ENCODE measurements at places on chromosomes 4 and X.

DNA sequence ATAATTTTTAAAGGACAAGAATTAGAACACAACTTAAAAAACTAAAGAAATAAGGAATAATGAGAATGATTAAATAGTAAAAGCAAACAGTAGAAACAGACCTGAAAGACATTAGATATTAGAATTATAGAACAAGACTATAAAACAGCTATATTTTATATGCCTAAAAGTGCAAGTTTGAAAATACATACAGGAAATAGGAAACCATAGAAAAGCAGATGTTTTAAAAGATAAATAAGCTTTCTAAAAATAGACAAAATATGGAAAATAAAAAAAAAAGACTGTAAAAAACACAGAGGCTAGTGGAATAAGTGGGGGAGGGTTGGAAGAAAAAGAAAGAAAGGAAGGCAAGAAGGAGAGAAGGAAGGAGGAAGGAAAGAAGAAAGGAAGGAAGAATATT lies 407.3 kb downstream of the IDS start:
- no peak for DNase-seq

- peak; percentile 69 for DNase-seq
These were observed 24.8 kb downstream of the SPRY1 start for GRCh38 chr4:123421227-123421936.

DNA sequence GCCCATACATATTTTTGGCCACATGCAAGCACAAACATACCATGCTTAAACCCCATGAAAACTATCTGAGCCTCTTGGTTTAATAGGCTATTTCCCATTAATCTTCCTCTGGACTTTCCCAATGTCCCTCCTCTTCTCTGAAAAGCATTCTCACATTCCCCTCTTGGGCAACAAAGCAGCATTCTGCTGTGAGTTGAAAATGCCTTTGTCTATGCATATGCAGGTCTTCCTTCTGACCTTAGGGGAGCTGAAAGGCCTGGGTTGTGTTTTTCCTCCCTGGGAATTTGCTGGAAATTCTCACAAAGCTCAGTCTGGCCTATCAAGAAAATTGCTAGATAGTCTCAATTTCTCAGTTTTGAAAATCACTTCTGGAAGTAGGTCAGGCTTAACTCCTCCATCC lies 4.2 kb downstream of the VSIG4 start:
- no peak for DNase-seq

DNA sequence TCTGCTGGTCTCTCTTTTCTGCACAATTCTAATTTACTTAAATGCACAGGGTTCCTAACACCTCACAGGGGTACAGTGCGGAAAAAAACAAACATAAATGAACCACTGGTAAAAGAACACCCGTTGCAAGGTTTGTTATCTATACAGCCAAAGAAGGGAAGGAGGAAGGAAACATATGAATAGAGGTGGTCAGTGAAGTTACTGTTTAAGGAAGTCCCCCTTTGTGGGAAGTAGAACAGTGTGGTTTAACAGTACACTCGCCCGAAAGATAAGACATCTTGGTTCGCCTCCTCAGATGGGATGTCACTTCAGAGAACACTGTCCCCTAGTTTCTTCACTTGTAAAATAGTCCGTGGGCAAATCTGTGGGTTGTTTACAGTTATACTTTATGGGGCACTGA lies 57.5 kb downstream of the TEC start:
- no peak for DNase-seq

DNA sequence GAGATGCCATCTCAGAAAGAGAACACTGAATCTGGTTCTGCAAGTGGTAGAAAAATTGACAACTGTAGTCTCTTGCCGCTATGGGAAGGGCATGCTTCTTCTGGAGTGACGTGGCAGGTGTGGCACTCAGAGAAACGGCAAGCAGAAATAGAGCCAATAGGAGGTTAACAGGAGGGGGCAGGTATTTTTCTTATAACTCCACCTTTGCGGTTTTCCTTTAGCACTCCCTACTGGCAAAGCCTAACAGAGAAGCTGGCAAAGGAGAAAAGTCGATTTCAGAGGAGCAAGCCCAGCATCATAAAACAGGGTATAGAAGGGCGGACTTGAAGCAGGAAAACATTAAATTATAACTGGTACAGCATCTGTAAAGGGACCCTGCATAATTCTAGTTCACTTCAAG lies 1382.2 kb downstream of the PCDH18 start:
- no peak for DNase-seq

GRCh38 chrX:134244043-134244442 lies 7.1 kb downstream of the CCDC160 start:
- no peak for DNase-seq

DNA sequence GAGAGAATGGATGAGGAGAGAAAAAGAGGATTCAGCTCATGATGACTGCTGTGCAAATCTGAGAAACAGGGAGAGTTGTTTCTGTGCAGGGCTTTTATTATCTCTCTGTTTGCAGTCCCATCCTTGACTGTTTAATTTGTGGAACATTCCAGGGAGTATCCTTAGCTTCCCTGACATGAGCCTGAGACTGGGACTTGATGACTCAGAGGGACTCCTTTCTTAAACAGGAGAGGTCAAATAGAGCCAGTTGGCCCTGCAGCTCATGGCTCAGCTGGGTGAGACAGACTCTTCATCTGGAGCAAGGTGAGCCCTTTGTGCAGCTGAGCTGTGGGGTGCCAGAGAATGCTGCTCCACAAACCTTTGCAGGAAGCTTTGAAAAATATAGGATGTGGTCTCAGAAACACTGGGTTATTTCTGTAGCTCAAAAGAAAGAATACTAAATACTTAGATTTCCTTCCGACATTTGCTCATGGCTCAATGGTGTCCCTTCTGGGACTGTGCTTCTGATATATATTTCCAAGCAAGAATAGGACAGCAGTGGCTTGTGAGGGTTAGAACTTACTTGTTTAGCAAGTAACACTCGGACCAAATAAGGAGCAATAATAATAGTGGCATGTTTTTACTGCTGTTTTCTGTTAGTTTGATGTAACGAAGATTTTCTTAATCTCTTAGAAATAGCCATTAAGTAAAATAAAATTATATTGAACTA lies 14.5 kb downstream of the ARHGAP24 start:
- no peak for DNase-seq

GRCh38 chrX:13190051-13190450 lies 129.8 kb downstream of the ATXN3L start:
- DNase-seq, result no peak

DNA sequence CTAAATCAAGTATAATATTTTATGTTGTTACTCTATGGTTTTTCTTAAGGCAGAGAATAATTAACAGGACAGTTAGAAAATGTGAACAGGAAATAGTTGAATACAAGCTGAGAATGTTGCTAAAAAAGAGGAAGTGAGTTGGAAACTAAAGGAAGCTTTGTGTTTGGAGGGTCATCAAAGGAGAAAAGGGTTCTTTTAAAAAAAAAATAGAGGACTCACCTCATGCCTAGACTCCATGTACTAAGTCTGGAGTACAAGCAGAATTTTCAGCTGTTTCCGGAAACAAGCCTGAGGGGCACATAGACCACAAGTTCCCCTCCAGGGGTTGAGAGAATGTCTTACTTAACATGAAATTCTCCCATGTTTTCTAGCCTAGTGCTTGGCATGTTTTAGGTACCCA lies 20.1 kb upstream of the MAP7D3 start:
- peak; percentile 49 for DNase-seq

DNA sequence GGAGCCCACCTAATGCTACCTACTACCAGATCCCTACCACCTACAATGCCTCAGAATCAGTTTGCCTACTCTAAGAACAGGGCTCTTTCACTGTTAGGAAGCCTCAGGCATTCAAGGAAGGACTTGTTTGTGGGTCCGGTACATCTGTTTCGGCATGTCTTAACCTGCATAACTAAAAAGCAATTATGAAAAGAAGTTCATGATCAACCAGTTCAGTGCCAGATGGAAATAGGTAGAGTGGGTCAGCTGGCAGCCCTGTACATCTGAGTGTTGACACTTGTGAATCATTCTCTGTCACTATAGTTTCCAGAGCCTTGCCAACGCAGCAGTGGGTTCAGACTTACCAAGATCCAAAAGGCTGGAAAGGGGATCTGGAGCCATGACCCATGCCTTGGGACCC lies 3.3 kb downstream of the TMEM185A start:
- DNase-seq, result no peak

DNA sequence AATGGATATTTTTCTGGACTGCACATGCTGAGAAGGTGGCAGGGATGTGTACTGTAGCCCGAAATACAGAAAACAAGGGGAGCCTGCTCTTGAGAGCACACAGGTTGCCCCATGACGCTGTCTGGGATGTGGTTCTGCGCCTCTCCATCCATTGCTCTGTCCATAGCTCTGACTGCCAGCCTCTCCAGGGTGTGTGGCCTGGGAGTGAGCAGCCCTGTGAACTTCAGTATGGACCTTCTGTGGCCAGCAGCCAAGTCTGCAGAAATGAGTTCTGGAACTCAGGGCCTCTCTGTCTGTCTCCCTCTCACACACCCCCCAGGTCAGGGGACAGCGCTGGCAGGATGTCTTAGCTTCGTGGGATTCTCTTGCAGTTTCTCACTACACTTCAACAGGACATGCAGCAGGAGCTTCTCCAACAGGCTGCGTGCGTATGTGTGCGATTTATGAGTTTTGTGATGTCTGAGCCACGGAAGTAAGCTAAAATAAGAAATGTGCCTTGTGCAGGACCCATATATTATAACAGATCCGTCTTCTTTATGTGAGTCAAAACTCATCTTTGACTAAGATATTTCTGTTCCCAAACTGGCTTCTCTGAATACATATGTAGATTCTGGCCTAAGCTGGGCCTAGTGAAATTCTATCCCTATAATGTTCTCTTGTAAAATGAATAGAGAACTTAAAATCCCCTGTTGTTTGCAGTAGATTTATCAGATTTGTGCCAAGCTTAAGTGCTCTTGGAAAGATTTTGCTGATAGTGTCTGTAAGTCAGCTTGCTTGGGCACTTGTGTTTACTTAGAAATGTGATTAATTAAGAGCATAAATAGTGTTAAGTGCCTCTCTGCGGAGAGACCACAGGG lies 40.0 kb downstream of the PROM1 start:
- no peak for DNase-seq

DNA sequence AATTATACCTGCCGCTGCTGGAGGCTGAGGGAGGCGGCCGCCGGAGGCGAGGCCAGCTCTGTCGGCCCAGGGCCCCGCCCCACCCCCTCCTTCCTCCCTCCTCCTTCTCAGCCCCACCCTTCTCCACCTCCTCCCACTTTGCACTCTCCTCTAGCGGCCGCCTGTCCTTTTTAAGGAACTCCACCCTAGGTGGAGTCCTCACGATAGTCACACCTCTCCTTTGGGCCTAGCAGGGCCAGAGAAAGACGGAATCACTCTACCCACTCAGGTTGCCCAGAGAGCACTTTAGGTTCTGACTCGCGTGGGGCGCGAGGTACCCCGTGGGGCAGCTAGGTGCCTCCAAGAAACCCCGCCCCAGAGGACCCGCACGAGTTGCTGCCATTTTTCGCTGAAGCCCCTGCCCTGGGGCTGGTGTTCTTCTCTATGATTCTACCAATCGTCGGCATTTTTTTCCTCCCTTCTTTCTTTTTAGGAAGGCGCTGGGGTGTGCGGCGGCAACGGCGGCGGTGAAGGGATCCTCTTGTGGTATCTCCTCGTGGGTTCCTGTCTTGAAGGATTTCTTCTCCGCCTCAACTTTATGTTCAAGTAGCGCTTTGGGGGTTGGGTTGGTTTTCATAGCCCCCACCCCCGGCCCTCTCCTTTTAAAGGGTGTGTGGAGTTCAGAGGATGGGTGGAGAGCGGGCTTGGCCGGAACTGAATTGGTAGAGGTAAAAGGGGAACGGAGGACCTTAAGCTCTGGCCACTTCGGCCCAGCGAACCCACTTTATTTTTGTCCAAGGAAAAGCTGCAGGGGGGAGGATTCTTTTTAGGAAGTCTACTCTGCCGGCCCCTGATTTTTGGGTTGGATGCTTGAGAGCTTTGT lies at the start of gene KLF8:
KLF8 (plus strand) TSS at position 136 of the 862 bp plus-strand sequence. CDS start 979 bp downstream, outside the sequence.
- DNase-seq, result peak; percentile 51

DNA sequence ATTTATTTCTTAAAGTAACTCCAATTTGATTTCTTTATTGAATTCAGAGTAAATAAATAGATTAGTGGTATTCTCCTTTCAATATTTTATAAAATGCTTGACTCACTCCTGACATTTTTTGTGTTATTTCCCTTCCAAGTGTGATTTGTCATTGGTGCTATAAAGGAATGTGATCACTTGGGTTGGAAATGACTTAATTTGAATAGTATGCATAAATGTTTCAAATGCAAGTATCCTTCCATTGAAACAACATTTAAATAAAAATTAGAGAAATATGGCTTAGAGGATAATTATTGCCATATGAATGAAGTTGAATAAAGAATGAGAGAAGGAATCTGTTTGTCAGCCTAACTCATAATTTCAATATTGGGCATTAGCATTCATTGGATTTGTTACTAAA lies 182.7 kb downstream of the PABPC4L start:
- no peak for DNase-seq

DNA sequence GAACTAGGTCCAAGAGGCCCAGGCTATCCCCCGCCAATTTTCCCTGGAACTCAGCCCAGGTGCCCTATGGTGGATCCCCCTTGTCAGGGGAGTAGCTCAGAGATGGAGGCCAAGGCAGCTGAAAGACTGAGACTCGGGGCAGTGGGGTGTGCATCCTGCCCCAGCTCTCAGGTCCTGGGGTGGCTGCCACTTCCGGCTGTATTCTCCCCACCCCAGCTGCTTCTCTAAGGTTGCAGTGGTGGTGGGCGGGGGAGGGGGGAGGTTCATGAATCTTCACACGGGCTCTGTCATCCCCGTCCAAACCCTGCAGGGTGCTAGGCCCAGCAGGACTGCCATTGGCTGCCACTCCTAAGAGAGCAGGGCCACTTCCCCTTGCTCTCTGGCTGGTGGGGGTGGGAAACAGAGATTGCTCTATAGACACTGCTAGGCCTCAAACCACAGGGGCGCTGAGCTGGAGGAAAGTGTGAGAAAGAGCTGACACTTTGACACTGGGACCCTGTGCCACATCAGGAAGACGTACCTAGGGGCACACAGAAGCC lies 1.5 kb downstream of the SASH3 start:
- no peak for DNase-seq

- no peak for DNase-seq
These were observed 104.8 kb upstream of the PDE5A start for GRCh38 chr4:119733431-119733830.

DNA sequence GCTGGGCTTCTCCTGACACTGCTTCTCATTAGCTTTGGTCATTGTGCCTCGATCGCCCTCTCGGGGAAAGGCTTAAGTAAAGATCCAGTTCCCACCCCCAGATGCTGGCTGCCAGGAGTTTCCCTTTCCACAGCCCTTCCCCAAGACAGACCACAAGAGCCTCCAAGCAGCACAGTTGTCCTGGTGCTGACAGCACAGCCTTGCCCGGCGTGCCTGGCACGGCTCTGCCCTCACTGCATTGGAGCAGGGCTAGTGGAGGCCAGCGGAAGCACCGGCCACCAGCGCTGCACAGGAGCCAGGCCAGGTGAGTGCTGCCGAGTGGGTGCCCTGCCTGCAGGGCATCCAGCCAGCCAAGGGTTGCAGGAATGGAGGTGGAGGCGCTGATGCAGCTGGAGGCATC lies 9.7 kb upstream of the MSANTD1 start:
- no peak for DNase-seq
